ENCODE measurements at places on chromosomes 4 and X.

DNA sequence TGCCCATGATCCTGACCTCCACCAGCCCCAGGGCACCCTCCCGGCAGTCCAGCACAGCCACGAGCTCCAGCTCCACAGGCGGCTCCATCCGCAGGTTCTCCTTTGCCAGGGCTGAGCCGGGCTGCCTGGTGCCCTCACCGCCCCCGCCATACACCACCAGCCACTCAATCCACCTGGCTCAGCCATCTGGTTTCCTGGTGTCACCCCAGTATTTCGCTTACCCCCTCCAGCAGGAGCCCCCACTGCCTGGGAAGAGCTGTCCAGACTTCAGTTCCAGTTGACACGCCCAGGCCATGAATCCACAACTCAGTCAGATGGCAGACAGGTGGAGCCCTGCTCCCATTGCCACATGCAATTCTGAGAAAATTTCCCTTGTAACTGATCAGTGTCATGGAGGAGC, 3.9 kb downstream of the SHISA3 start:
- DNase-seq, result no peak

- no peak for DNase-seq
Observed at GRCh38 chr4:113450295-113451080, 311.1 kb downstream of the CAMK2D start.

DNA sequence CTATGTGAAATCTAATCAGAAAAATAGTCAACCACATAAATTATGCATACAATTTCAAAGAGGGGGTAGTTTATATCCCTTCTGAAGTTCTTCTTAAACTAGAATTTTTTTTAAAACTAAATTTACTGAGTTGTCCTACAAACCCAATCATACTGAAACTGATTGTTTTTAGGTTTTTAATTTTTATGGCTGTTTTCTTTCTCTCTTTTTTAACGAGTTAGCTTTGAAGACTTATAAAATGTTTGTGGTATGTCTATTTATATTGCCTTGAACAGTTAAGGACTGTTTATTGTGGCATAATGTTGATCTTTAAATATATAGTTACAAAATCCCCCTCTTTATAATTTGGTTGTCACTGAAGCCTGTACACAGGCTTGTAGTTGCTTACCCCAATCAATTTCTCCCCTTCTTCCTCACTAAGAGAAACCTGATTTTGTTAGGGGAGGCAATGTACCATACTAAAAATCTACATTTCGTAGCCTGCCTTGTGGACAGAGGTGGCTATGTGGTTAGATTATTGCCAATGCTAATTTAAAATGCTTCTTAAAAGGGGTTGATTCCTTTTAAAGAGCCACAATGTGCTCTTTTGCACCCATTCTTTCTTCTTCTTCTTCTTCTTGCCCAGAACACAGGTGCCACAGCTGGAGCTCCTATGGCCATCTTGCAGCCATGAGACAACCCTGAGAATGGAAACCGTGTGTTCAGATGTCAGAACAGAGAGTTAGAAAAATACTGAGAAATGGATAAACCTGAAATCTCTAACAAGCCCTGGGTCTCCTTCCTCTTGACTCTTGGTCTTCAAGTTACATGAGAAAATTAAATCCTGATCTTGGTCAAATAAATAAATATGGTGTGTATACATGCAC, 102.7 kb upstream of the ZNF827 start:
- DNase-seq, result no peak

- no peak for DNase-seq
Observed at GRCh38 chr4:116870686-116871085, 214.7 kb downstream of the TRAM1L1 start.

DNA sequence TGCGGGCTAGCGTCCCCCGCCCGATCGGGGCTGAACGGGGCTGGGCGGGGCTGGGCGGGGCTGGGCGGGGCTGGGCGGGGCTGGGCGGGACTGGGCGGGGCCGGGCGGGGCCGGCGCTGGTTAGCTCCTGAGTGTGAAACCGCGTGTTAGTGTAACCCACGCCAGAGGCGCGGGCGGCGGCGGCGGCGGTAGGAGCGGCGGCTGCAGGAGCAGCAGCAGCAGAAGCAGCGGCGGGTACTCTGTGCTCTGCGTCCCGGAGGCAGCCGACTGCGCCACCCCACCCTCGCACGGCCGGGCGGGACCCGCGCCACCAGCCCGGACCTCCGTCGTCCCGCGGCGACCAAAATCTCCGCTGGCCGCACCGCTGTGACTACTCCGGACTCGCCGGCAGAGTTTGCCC, 128.1 kb downstream of the LAS1L start:
- DNase-seq, result peak; percentile 20

DNA sequence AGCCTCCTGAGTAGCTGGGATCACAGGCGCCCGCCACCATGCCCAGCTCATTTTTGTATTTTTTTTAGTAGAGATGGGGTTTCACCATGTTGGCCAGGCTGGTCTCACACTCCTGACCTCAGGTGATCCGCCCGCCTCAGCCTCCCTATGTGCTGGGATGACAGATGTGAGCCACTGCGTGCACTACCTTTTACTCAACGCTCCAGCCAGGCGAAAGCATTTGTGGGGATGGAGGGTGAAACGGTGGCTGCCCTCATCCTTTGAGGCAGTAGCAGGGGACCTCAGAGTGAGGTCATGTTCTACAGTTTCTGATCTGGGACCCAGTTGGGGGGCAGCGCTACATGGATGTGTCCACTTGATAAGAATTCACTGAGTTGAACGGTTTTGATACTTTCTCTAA, 65.8 kb upstream of the GPR78 start:
- no peak for DNase-seq

All from naive B cell (primary cell).